Epithelial cell of prostate (primary cell): ENCODE measurements at places on chromosomes 4 and X.

- no peak for DNase-seq
These were observed 28.4 kb downstream of the MAGEB16 start for GRCh38 chrX:35826503-35826902.

DNA sequence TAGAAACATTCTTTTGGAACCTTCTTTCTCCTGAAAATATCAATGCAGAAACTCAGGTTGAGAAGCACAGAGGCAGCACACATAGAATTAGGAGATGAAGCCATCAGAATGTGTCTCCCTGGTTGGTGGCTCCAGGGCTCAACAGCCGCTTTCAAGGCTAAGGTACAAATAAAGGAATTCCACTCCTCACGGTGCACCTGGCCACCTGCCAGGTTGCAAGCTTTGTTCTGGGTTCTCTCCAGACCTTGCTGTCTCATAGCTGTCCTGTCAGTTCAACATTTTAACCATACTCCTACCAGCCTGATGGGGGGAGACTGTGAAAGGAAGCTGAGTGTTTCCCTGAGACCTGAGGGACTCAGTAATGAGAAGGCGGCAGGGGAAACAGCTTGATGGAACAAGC, 96.3 kb upstream of the HPF1 start:
- DNase-seq = no peak

DNA sequence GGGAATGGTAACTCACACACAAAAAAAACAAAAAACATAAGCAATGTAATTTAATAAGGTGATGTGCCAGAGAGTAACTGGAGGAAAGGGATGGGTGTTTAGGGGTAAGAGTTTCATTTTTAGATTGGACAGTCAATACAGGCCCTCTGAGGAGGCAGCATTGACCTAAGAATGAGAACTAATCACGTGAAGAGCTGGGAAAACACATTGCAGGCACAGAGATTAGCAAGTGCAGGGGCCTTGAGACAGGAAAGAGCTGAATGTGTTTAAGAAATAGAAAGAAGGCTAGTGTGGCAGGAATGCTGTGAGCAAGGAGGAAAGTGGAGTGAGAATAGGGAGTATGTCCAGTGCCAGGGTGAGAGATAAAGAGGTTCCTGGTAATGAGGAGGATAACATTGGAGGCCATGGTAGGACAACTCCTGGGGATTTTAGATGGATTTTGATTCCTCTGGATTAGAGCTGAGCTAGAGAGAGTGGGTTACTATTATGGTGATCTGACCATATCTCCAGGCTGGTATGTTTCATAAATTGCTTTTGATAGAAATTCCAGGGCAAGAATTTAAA, 17.6 kb downstream of the PDLIM5 start:
- no peak for DNase-seq

DNA sequence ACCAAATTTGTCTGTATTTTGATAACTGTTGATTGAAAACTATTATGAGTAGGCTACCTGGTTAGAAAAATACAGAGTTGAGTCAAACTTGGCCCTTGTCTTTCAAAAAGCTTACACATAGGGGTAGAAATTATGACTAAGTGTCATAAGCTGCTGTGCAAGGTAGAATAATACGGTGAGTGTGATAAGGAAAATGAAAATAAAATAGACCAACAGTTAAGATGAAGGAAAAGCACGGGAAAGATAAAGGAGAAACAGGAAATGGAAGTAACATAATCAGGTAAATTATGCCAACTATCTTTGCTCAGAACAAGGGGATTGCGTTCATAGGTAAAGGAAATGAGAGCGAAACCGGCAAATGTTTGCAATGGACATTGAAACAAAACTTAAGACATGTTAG, 302.5 kb downstream of the PCDH7 start:
- DNase-seq = no peak

DNA sequence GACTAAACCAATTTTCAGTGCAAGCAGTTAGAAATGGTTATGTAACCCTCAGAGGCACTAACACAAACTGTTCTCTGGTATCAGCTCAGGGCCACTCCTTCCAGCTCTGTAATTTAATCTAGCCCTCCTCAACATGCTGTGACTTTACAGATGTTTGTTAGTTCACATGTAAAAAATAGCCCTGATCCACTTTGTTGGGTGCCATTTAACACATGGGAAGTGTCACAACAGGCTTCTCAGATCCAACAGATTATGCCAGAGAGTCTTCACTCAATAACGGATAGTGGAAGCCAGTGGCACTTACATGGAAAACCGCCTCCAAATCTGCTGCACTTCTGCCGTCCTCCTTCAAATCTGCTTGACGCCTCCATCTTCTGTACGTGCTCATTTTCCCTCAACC, 51.6 kb downstream of the ATP8A1 start:
- no peak for DNase-seq

- DNase-seq = no peak
These were observed 45.4 kb upstream of the PDLIM3 start for GRCh38 chr4:185580699-185581098.

DNA sequence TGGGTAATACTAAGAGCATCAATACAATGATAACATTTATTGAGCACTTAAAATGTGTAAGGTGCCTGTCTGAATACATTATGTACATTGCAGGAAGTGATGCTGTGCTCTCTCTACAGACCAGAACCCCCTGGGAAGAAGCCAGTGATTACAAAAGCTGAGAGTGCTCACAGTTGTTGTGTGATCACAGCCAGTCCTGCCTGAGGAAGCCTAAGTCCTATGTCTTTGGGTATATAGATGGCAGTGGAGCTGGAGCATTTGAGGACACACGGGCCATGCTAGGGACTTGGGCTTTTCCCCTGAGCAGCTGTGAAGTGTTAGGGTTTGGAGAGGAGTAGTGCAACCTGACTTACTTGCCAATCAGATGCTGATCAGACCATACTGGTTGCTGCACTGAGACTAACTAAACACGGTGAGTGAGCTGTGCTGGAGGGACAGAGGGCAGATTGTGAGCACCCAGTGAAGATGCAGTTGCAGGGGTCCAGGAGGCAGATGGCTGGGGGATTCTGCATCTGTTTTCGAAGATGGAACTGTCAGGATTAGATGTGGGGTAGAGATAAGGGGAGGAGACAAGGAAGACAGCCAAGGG, 60.8 kb upstream of the TBC1D14 start:
- no peak for DNase-seq
